HepG2 (cell line): ENCODE measurements at places on chromosomes 1 and 21. TPM values are rescaled to one million over a fixed set of nuclear protein-coding genes. Genes with fewer than 3 reads are reported as not detected.

Gene COL6A1
- 0.46 and 3.1 TPM in 2 replicates for total RNA-seq

Gene TNFAIP8L2
- total RNA-seq, result not detected in 2 replicates

Gene DIRAS3
- total RNA-seq, result not detected in 2 replicates

Gene FCGR2B
- total RNA-seq, result not detected in 2 replicates

Gene SGIP1
- total RNA-seq, result not detected in 2 replicates

Gene SPATA21
- 0.21 and 0.80 TPM in 2 replicates for total RNA-seq

Gene FCAMR
- total RNA-seq, result not detected in 2 replicates

Gene CELA3A
- total RNA-seq, result not detected in 2 replicates

GRCh38 chr1:184219883-184220282 lies 166.9 kb upstream of the C1orf21 start:
- no peak overlapping the region for H3K4me3 ChIP-seq
- no peak for DNase-seq
- no peaks in the 10 kb centered on the region for H3K36me3 ChIP-seq
- H3K27me3 ChIP-seq, result no peaks in the 10 kb centered on the region; the same call in 1 of the 2 replicates
- no peaks in the 10 kb centered on the region for H3K4me1 ChIP-seq

DNA sequence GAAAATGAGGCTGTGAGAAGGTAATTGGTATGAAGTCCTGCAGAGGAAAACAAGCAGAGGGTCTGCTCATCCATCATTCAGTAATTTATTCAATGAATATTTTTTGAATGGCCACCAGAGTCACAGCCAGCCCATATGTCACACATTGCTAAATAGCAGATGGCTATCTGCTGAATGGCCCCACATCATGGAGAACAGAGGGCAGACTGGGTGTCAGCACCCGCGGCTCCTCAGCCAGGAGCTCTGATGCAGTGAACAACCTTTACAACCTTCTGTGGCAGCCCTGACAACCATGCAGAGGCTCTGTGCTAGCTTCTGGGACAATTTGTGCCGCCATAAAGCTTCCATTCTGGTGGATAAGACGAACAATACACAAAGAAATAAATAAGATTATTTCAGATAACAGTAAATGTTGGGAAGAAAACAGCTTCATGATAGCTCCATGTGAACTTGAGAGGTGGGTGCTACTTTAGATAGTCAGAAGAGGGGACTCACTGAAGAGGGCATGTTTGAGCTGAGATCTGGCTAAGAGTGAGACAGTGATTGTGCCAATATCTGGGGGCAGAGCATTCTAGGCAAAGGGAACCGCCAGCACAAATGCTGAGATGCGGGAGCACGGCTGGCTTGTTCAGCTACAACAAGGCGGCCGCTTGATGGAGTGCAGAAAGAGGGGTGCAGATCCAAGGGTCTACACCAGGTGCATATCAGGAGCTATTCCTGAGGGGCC lies 2.8 kb upstream of the C1orf210 start:
- peaks cover 52% of the 10 kb centered on the region for H3K4me1 ChIP-seq
- DNase-seq, result no peak
- no peak overlapping the region for H3K4me3 ChIP-seq
- peaks cover 1% of the 10 kb centered on the region; the same call in 1 of the 2 replicates for H3K27me3 ChIP-seq
- no peaks in the 10 kb centered on the region for H3K36me3 ChIP-seq

DNA sequence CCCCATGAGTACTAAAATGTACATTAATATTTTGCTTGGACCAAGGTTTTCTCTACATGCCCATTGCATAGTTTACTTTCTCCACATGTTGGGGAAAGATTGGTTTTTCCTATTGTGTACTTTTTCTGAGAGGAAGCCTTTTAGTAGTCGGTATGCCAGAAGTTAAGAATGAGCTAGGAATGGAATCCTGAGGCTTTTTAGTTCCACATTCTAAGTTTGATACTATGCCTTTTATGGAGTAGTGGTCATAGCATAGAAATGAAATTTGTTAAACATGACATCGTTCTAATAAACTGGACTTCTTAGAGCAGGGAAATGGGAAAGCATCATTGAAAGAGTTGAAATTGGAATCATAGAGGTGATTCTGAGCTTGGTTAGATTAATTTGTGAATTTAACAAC lies 64.3 kb downstream of the BCL9 start:
- no peaks in the 10 kb centered on the region for H3K27me3 ChIP-seq
- H3K4me3 ChIP-seq, result no peak overlapping the region
- peaks cover 28% of the 10 kb centered on the region for H3K4me1 ChIP-seq
- no peak for DNase-seq

DNA sequence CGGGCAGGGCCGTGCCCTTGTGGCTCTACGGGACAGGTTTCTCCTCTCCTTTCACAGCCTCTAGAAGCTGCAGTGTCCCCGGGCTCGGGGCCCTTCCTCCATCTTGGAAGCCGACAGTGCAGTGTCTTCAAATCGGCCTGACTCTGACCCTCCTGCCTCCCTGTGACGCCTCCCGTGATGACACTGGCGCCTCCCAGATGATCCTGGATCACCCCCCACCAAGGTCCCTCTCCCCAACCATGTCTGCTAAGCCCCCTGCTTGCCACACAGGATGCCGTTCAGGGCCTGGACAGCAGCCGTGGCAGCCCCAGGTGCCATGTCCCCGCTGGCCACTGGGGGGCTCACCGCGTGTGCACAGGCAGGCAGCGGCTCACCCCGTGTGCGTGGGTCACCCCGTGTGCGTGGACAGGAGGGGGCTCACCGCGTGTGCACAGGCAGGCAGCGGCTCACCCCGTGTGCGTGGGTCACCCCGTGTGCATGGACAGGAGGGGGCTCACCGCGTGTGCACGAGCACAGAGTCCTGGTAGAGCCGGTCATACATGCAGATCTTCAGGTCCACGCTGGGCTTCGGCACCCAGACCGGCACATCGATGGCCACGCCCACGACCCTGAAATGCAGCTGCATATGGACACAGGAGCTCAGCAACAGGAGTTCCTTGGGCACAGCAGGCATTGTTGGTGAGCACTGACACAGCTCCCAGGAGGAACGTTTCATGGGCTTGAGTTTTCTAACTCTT lies 24.9 kb upstream of the TMEM52 start:
- no peaks in the 10 kb centered on the region for H3K27me3 ChIP-seq
- DNase-seq, result peak; percentile 61
- peaks cover 80% of the 10 kb centered on the region for H3K4me1 ChIP-seq
- peak overlapping the region; percentile 67 for H3K4me3 ChIP-seq
- no peaks in the 10 kb centered on the region; the same call in 1 of the 2 replicates for H3K36me3 ChIP-seq

DNA sequence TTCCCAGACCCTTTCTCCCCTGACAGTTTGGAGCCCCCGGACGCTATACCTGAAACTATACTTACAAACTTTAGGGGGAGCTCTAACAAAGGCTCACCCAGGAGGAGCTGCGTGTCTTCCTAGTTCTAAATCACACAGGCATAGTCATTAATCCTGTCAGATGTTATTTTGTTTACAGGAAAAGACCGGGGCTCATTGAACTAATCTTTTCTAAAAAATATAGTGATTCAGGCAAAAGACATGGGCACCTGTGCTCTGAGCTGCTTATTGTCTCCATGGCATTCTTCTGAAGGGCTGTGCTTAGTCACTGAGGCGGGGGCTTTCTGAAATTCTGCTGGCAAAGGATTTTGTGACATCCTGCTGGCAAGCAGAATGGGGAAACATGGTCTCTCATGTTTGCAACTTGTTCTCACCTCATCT lies 1577.0 kb downstream of the NCAM2 start:
- H3K36me3 ChIP-seq, result no peaks in the 10 kb centered on the region
- no peaks in the 10 kb centered on the region for H3K27me3 ChIP-seq
- H3K4me3 ChIP-seq, result no peak overlapping the region

DNA sequence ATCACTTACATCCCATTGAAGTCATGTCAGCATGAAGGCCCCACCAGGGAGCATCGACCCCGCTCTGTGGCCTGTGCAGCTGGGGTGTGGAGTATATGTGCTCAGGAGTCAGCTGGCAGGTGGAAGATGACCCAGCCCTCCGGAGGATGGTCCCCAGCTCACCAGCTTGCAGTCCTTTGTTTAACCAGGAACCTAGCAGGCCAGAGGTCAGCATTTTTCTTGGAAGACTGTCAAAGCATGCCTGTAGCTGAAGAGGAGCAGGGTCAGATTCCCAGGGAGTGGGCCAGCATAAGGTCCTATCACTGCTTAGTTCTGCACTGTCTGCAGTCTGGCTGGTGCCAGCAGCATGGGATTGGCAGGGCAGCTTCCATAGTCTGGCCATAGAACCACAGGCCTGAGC lies 12.7 kb downstream of the NFASC start:
- H3K36me3 ChIP-seq, result no peaks in the 10 kb centered on the region
- no peak overlapping the region for H3K4me3 ChIP-seq
- peaks cover 29% of the 10 kb centered on the region for H3K4me1 ChIP-seq
- H3K27ac ChIP-seq, result no peak overlapping the region
- no peak for DNase-seq

DNA sequence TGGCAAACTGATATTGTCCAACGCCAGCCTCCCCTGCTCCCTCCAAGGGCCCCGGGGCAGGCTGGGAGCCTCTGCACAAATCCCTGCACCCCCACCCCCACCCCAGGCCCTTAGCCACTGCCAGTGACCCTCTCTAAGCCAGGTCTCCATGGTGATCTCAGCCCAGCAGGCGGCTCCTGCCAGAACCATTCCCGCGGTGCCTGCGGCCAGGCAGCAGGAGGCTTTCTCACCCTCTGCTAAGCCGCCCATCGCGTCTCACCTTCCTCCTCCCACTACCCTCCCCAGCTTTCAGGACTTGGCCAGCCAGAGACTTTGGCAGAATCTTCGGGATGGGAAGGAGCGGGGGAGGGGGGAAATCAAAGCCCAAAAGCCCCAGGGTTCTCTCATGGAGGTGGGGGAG lies 46.8 kb upstream of the WASF2 start:
- peaks cover 3% of the 10 kb centered on the region; the same call in 1 of the 3 replicates for H3K36me3 ChIP-seq
- no peaks in the 10 kb centered on the region for H3K27me3 ChIP-seq

GRCh38 chr1:162380061-162380846 lies 1.3 kb upstream of the C1orf226 start:
- peaks cover 4% of the 10 kb centered on the region for H3K36me3 ChIP-seq
- H3K27me3 ChIP-seq, result no peaks in the 10 kb centered on the region
- DNase-seq, result no peak
- no peaks in the 10 kb centered on the region for H3K4me1 ChIP-seq

GRCh38 chr1:182235952-182236650 lies 155.5 kb downstream of the GLUL start:
- no peaks in the 10 kb centered on the region for H3K36me3 ChIP-seq
- no peak overlapping the region for H3K4me3 ChIP-seq
- no peak for DNase-seq
- no peaks in the 10 kb centered on the region for H3K27me3 ChIP-seq

- no peaks in the 10 kb centered on the region for H3K36me3 ChIP-seq
- H3K27me3 ChIP-seq, result peaks cover 66% of the 10 kb centered on the region
- no peak for DNase-seq
- peaks cover 66% of the 10 kb centered on the region for H3K4me1 ChIP-seq
- no peak overlapping the region for H3K27ac ChIP-seq
Observed at GRCh38 chr1:9198538-9199361, 35.8 kb upstream of the H6PD start.

DNA sequence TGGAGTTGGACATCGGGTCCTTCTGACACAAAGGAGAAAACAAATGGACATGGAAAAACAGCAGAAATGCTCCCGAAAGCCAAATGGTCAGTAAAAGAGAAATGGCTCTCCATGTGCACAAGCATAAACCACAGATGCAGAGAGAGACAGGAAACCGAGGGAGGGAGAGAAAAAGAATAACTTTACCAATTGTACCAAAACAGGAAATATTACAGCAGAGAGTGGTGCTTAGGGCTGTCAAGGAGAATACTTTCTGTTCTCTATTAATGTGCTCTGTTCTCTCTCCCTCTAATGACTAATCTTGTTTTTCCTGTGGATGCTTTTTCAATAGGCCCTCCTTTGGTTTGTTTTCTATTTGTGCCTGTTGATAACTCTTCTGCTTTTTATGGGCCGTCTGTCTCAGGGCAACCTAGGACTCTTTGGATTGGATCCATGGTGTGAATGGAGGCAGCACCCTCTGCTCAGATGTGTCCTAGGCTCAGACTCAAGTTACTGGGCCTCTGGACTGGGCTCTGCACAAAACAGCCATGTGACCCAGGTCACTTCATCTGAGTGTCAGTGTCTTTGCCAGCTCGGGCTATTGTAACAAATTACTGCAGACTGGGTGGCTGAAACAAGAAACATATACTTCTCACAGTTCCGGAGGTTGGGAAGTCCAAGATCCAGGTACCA lies 663.0 kb downstream of the NPHP4 start:
- no peak overlapping the region for H3K4me3 ChIP-seq
- H3K36me3 ChIP-seq, result no peaks in the 10 kb centered on the region
- no peak for DNase-seq
- H3K4me1 ChIP-seq, result no peaks in the 10 kb centered on the region
- H3K27ac ChIP-seq, result no peak overlapping the region

DNA sequence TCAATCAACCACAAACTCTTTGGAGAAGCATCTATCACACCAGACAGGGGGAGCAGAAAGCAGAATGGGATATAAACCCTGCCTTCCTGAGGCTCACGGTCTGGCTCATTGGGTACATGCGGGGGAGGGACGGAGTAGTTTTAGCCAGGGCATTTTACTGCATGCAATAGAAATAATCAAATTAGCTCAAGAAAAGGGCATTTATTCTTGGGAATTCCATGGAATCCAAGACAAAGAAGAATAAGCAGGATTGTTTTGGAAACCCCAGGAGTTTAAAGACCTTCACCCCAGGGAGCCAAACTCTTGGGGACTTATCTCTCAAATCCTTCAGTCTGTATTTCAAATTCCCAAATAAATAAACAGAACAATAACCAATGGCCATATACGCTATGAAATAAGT lies 5.2 kb upstream of the KAZN start:
- no peak overlapping the region for H3K4me3 ChIP-seq
- peaks cover 20% of the 10 kb centered on the region; the same call in 2 of the 3 replicates for H3K27me3 ChIP-seq

- no peak for DNase-seq
- H3K4me3 ChIP-seq, result no peak overlapping the region
- H3K27me3 ChIP-seq, result no peaks in the 10 kb centered on the region
- no peaks in the 10 kb centered on the region for H3K36me3 ChIP-seq
Observed at GRCh38 chr1:39776400-39776713, 5.2 kb upstream of the OXCT2 start.

DNA sequence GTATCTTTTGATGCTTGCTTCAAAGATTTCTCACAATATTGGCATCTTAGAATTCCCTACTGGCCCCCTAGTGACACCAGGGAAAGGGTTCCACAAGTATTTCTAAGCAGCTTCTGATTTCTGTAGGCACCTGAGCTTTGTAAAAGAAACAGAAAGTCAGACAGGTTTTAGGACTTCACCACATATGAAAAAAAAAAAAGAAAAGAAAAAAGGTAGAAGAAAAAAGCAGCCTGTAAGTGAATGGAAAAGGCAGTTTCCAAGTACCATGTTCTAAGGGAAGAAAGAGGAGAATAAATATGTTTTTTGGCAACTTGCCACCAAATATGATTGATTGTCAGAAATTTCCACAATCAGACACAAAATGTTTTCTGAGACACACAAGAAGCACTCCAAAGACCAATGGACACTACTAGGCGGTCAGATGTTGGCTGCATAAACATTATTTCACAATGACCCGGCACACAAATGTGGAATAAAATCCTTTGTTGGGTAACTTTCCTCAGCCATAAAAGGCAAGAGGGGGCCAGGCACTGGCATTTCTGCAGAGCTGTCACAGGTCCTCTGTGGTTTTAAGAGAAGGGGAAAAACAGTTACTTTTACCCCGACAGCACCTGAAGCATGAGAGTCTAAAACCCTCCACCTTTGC lies 12.7 kb upstream of the CPLANE2 start:
- DNase-seq, result peak; percentile 25
- H3K36me3 ChIP-seq, result peaks cover 55% of the 10 kb centered on the region
- H3K4me1 ChIP-seq, result peaks cover 6% of the 10 kb centered on the region; the same call in 1 of the 2 replicates
- no peak overlapping the region for H3K4me3 ChIP-seq
